Choroid plexus epithelial cell (primary cell): ENCODE measurements at places on chromosomes 1 and 21.

DNA sequence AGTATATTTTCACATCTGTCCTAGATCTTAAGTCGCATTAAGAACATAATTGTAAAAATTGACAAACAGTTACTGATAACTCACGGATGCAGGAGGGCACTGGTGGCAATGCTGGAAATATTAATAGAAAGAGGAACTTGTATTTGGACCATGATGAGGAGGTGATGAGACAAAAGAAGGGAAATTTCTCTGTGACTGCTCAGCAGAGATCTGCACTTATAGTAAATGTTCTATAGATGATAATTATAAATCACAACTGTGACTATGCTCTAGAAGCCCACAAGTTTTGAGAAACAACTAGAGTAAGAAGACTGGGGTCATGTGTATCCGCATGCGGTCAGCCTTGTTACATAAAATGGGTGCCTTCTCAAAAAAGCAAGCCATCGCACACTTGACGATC, 8.7 kb upstream of the DUSP12 start:
- DNase-seq, result no peak

- no peak for DNase-seq
Measured at GRCh38 chr21:41628256-41628655, 120.3 kb upstream of the TMPRSS2 start.

DNA sequence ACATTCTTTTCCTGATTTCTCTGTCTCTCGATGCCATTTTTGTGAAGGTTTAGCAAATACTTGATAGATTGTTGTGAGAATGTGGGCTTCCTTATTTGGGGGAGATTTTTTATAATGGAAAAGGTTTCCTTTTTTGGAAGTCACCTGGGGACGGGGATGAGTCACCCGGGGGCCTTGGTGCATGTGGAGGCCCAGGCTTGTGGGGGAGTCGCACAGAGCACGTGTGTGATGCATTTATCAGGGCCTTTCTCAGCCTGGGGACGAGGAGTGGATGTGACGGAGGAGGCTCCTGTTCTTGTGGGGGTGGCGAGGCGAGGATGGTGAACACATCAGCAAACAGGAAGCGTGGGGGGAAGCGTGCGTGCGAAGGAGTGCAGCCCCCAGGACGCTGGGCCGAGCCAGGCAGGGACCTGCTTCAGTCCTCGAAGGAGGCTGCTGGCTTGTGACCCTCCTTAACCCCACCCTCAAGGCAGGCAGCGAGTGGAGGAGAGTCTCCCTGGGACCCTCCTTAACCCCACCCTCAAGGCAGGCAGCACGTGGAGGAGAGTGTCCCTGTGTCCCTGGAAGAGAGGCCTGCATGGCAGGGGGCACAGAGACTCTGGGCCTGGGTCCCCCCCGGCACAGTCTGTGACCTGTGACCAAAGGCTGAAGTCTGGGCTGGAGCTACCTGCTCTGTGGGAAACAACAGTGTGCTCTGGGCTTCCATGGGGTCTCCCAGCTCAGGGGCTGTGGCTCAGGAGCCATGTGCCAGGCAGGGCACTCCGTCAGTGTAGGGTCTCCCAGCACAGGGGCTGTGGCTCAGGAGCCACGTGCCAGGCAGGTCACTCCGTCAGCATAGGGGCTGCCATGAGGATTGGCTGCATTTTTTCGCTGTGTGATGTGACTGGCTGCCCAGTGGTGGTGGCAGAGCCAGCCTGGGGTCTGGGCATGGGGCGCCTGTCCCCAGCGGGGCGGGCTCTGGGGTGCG, 57.2 kb downstream of the AGPAT3 start:
- DNase-seq, result no peak

GRCh38 chr1:232283864-232284263, 346.1 kb downstream of the SIPA1L2 start:
- no peak for DNase-seq

GRCh38 chr1:206829282-206829681, 36.1 kb upstream of the IL20 start:
- no peak for DNase-seq

- no peak for DNase-seq
Measured at GRCh38 chr21:35066824-35067223, 17.7 kb upstream of the RUNX1 start.

GRCh38 chr1:19563324-19564097, 78.2 kb upstream of the CAPZB start:
- peak; percentile 20 for DNase-seq

DNA sequence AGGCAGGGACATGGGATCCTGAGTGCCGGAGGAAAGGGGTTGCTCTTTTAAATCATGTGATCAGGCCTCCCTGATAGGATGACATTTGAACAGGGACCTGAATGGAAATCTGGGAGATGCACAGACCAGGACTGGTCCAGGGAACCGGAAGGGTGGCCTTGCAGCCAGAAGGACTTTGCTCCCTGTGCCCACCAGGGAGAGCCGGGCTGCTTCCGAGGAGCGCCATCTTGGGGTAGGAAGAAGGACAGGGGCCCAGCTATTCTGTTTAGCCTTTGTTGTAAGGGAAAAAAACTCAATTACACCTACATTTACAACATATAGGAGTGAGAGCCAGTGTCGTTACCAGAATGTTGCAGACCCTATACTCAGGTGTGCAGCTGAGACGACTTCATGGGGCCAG, 5.5 kb downstream of the KLHDC7A start:
- DNase-seq, result no peak

DNA sequence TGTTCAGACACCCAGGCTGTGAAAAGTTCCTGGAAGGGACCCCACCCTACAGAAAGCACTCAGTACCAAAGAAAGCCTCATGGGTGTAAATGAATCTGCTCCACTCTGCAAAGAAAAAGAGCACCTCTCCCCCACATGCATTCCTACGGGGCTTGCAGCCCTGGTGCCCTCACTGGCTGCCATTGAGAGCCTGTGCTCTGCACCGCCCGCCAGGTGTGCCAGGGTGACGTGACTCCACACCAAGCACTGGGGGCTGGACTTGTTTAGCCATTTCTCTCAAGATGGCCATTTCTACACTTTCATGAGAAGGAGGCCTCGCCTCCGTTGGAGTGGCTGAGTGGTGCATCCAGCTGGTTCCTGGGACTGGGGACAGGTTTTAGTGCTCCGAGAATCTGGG, 380.5 kb upstream of the VAMP3 start:
- no peak for DNase-seq

DNA sequence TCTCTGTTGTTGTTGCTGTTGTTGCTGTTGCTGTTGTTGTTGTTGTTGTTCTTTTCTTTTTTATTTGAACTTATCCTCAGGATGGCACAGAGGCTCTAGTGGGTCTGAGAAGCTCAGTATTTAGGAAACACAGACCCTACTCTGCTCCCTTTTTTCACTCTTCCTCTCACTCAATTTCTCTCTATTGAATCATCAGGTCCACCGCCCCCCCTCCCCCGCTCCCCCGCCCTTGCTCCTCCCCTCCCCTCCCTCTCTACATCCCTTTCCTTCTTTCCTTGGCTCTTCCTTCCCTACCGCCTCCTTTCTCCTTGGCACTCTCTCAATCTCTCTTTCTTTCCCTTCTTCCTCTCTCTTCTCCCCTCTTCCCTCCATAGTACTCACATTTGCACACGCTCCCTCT, 218.5 kb upstream of the ZC3H12A start:
- DNase-seq, result no peak

DNA sequence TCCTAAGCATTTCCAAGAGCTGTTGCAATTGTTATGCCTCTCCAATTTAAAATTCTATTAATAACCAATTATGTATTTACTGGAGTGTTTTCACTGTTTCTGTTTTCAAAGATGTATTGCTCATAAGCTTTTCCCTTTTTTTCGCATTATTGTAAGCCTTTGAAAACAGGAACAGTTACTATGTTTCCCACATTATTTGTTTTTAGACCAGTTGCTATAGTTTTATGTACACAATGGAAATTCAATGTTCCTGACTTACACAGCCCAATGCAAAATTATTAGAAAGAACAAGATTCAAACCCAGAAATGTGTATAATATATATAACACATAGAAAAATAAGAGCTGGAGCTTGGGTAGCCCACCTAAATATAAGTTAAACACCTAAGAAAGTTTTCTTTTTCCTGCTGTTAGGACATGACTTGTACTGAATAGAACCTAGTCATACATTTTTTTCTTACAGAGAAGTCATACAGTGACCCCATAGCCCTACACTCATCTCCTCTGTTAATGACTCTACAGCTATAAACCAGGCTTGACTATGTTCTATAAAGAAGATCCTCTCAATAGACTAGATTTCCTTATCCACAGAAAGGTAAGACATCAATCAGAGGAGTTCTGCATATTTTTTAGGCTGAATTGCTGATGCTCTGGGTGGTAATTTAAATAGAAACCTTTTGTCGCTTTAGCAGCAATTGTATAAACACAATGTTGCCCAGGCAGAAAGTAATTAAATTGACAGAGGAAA, 299.6 kb downstream of the USH2A start:
- no peak for DNase-seq

DNA sequence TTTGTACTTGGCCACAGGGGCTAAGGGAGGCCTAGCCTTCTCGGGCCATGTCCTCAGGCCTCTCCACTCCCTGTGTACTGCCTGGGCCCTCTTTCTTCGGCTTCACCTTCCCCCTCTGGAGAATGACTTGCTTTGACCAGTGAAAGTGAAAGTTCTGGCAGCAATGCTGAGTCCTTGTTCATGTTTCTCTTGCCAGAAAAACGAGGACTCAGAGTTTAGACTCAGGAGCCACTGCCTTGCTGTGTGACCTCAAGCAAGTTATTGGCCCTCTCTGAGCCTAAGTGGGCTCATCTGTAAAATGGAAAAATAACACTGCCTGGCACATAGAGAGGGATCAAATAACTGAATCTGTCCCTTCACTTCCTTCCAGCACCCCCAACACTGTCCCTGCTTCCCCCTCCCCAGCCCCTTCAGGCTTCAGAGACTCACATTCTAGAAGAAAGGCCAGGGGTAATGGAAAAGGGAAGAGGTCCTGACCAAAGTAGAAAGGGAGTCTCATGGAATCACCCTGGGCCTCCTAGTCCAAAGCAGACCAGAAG, 1.5 kb downstream of the C1QA start:
- DNase-seq, result no peak

DNA sequence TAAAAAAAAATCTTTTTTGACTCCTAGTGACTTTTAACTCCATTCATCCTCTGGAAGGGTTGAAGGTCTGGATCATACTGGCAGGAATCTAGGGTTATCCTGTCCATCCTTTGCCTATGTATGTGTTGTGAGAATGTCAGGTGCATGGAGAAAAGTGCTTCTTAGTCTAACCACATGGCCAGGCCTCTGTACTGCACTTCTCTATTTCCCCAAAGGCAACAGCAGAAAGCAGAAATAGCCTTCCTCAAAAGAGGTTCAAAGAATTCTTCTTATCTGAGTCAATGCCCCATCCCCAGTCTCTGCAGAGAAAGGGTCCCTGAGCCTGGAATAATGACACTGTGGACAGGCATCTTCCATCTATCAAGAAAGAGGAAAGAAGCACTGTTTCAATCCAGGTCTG, 85.7 kb upstream of the CD34 start:
- DNase-seq, result no peak

- no peak for DNase-seq
Measured at GRCh38 chr1:207239874-207240273, 81.6 kb upstream of the CD55 start.

- no peak for DNase-seq
Measured at GRCh38 chr1:188155261-188155660, 1326.5 kb downstream of the PLA2G4A start.

DNA sequence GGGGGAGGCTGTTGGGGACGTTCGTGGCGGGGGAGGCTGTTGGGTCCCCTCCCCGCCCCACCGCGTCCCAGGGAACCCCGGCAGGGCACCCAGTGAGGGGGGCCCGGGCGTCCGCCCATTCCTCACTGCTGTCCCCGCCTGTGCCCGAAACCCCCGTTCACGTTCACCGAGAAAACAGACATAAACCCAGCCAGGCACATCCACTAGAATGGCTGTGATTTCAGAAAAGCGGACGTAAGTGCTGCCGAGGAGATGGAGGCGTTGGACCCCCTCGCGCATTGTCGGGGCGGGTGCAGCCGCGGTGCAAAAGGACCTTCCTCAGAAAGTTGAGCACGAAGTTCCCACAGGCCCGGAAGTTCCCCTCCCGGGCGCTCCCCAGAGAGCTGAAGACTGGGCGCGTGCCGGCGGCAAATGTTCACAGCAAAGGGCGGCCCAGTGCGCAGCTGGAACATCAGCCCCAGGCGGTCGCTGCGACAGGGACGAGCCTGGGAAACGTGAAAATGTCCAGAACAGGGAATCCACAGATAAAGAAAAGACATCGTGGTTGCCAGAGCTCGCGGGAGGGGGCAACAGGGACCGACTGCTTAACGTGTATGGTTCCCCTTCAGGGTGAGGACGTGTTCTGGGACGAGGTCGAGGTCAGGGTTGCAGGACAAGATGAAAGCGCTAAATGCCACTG, 18.5 kb upstream of the SAMD11 start:
- peak; percentile 47 for DNase-seq

DNA sequence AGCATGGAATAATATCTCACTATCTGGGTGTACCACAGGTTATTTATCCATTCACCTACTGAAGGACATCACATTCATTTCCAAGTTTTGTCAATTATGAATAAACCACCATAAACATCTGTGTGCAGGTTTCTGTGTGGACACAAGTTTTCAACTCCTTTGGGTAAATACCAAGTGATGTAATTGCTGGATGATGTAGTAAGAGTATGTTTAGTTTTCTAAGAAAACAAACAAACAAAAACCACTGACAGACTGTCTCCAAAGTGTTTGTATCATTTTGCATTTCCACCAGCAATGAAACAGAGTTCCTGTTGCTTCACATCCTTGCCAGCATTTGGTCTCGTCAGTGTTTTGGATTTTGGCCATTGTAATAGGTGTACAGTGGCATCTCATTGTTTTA, 435.7 kb upstream of the PROX1 start:
- no peak for DNase-seq

- DNase-seq, result no peak
Measured at GRCh38 chr21:20108976-20109540, 889.2 kb upstream of the NCAM2 start.

GRCh38 chr1:184457500-184457899, 70.7 kb downstream of the C1orf21 start:
- peak; percentile 2 for DNase-seq

DNA sequence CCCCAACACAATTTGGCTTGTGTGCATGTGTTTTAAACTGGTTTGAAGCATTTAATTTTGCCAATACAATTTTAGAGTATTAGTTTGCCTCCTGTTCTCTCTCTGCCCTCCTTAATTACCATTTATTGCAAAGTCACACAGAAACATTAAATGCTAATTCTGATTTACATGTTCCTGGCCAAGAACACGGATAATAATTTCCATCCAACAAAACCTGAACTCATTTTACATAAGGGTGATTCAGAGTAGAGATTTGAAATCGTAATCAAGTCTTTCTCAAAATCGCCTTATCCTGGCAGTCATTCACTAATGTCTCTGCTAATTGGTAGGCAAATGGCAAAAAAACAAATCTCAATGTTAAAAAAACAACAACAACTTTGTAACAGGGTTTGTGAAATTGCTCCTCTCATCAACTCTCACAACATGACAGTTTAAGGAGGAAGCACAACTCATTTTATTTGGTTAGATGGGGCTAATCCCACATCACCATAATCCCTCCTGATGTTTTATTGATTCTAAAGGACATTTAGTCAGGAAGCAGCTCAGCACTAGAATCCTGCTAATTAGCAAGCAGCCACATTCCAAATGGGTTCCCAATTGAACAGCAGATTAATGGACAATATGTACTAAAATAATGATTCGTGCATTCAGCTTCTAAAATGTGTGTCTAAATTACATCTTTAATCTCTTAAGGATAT, 55.9 kb downstream of the C1orf87 start:
- no peak for DNase-seq
